ENCODE measurements at places on chromosomes 11 and 22.
A peak's percentile ranks its signal among the peaks of the same experiment; 100 is the strongest.

DNA sequence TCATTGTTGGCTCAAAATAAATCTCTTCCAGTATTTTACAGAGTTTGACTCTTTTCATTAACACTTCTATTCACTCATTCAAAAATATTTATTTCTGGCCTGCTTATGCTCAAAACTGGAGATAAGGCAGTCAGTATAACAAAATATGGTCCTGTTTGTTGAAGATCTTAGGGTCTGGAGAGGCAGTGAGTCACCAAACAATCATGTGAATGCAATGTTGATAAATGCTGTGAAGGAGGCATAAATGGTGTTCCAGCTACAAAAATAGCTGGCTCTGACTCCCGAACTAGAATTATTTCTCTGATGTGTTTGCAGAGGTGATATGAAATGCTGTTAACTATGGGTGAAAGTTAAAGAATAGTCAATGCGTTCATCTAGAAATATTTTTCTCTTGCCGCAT, 390.6 kb downstream of the AASDHPPT start:
- peaks cover 32% of the 10 kb centered on the region for H3K4me1 ChIP-seq

GRCh38 chr11:43830928-43831440, 49.6 kb upstream of the ALKBH3 start:
- no peaks in the 10 kb centered on the region for H3K27me3 ChIP-seq
- peaks cover 28% of the 10 kb centered on the region for H3K36me3 ChIP-seq
- H3K4me1 ChIP-seq = peaks cover 9% of the 10 kb centered on the region
- no peak for DNase-seq
- no peak overlapping the region for H3K4me3 ChIP-seq
- peak overlapping the region; percentile 5 for H3K27ac ChIP-seq

DNA sequence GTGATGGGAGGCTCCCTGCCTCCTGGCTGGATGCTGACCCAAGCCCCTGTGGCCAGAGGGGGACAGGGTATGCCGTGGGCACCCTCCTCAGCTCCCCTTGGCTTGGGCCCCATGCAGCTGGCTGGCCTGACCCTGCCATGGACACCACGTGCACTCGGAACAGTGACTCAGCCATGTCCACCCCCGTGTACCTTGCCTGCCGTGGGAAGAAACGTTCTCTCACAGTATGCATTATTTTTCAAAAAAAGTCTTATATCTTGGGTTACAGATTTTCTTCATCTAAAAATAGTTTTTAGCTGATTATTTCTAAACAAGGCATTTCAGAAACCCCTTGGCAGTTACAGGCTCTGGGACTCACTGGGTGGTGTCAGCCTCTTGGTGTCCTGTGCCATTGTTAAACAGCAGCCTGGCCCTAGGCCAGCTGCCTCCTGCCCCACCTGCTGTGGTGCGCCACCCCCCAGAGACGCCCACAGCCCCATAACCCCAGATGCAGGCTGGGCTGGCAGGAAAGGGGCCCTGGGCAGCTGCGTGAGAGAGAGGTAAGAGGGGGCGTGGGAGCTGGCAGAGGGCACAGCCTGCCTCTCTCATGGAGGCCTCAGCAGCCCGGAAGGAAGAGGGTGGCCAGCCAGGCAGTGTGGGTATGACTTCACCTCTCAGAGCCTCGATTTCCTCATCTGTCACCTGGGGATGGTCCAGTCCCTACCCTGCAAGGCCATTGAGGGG, 99.8 kb downstream of the MORC2 start:
- peaks cover 6% of the 10 kb centered on the region for H3K4me1 ChIP-seq
- no peak overlapping the region for H3K27ac ChIP-seq
- H3K4me3 ChIP-seq = no peak overlapping the region
- DNase-seq = no peak

DNA sequence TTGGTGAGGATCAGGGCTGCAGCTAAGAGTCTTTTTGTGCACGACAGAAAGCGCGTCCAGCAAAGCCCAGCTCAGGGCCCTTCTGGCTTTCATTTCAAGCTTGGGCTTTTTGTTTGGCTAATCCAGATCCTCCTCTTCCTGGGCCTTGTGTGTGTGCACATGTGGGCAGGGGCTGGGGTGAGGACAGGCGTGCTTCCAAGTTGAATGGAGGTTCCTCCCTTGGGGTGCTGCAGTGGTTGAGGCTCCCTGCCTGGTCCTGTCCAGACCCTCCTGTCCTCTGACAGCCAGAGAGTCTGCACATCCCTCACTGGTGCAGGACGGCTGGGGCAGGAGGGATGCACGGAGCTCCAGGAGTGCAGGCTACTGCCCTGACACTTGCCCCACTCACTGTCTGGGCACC, 62.0 kb upstream of the NECTIN1 start:
- no peak for DNase-seq
- no peak overlapping the region for H3K4me3 ChIP-seq
- peaks cover 24% of the 10 kb centered on the region for H3K27me3 ChIP-seq
- peaks cover 50% of the 10 kb centered on the region for H3K4me1 ChIP-seq

Data from nephron progenitor cell (in vitro differentiated cells).